ENCODE measurements at places on chromosomes 6 and 20. TPM values are rescaled to one million over a fixed set of nuclear protein-coding genes. Genes with fewer than 3 reads are reported as not detected.

The RGS19 gene
- total RNA-seq, result 43.2 TPM

- H3K27me3 ChIP-seq, result no peaks in the 10 kb centered on the region
- H3K27ac ChIP-seq, result peak overlapping the region; percentile 93
- peaks cover 49% of the 10 kb centered on the region for H3K4me1 ChIP-seq
- DNase-seq, result peak; percentile 93
- no peak overlapping the region for H3K4me3 ChIP-seq
- H3K36me3 ChIP-seq, result 0 out of 2 replicates have a peak, but pooled peaks cover 8% of the 10 kb centered on the region
Observed at GRCh38 chr6:158060455-158061360, 79.0 kb downstream of the SYNJ2 start.

GRCh38 chr20:36676701-36677421, 30.9 kb upstream of the SLA2 start:
- no peak overlapping the region for H3K27ac ChIP-seq
- no peak for DNase-seq
- no peaks in the 10 kb centered on the region for H3K36me3 ChIP-seq
- H3K4me3 ChIP-seq, result no peak overlapping the region
- no peaks in the 10 kb centered on the region for H3K27me3 ChIP-seq

GRCh38 chr20:22680031-22680740, 95.8 kb upstream of the FOXA2 start:
- 0 out of 2 replicates have a peak, but pooled peaks cover 9% of the 10 kb centered on the region for H3K4me1 ChIP-seq
- no peak overlapping the region for H3K27ac ChIP-seq
- H3K36me3 ChIP-seq, result no peaks in the 10 kb centered on the region
- DNase-seq, result peak; percentile 13
- H3K27me3 ChIP-seq, result peaks cover 13% of the 10 kb centered on the region

DNA sequence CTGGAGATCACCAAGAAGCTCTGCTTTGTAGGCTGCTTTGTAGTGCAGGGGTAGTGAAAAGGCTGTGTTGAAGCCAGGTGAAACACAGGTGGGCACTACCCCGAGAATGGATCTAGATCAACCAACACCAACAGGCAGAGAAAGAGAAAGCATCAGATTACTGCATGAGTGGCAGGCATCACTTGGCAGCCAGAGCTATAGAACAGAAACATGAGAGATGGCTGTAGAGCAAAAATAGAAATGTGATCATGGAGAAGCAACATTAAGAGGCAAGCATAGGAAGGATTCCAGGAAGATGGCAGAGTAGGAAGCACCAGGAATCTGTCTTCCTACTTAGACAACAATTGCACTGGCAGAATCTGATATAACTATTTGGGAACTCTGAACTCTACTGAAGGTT, 311.1 kb upstream of the TCF21 start:
- H3K4me1 ChIP-seq, result peaks cover 12% of the 10 kb centered on the region
- H3K27me3 ChIP-seq, result no peaks in the 10 kb centered on the region
- H3K27ac ChIP-seq, result no peak overlapping the region
- no peaks in the 10 kb centered on the region for H3K36me3 ChIP-seq

The CALHM6 gene
- not detected for total RNA-seq

GRCh38 chr6:106145144-106145543, 59.0 kb downstream of the PRDM1 start:
- H3K27me3 ChIP-seq, result no peaks in the 10 kb centered on the region
- no peak overlapping the region for H3K4me3 ChIP-seq
- H3K4me1 ChIP-seq, result peaks cover 33% of the 10 kb centered on the region
- DNase-seq, result no peak

The EBF4 gene
- total RNA-seq, result 1.8 TPM

GRCh38 chr6:84773431-84774156, 9.2 kb upstream of the TBX18 start:
- peaks cover 64% of the 10 kb centered on the region for H3K27me3 ChIP-seq
- H3K4me1 ChIP-seq, result no peaks in the 10 kb centered on the region
- H3K4me3 ChIP-seq, result no peak overlapping the region
- H3K27ac ChIP-seq, result no peak overlapping the region

The REM1 gene
- not detected for total RNA-seq

GRCh38 chr6:36227379-36228228, 31.1 kb downstream of the BRPF3 start:
- H3K27me3 ChIP-seq, result no peaks in the 10 kb centered on the region
- H3K4me1 ChIP-seq, result peaks cover 6% of the 10 kb centered on the region
- peaks cover 30% of the 10 kb centered on the region for H3K36me3 ChIP-seq
- H3K27ac ChIP-seq, result no peak overlapping the region

The SLC17A9 gene
- not detected for total RNA-seq

The GLP1R gene
- not detected for total RNA-seq

The CST2 gene
- not detected for total RNA-seq

- H3K27ac ChIP-seq, result no peak overlapping the region
- no peak for DNase-seq
Observed at GRCh38 chr6:166650824-166651807, 24.1 kb upstream of the RPS6KA2 start.

The ANKRD66 gene
- not detected for total RNA-seq

DNA sequence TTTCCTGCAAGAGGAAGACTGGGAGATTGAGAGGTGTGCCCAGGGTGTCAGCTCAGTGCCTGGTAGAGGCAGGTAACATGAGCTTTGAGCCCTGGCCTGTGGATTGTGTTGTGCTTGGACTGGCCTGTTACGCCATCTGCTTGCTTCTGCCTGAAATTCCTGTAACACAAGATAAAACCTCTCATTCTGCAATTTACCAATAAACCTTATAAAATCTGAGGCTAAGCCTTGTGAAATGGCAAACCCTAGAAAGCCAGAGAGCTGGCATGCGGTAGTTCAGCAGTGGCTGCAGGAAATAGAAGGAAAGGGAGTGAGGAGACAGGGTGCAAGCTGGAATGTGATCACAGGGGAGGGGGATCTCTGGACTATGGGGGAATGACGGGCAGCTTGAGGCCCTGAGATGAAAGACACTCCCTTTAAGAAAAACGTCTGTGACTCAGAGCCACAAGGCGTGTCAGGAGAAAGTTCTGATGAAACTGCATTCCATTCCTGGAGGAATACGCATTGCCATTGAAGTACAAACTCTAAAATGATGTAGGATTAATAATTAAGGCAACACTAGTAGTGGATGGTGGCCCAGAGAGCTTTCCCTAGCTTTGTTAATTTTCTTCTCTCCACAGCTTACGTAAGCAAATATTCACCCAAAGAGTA, 26.3 kb upstream of the TFAP2A start:
- H3K4me3 ChIP-seq, result peak overlapping the region; percentile 24
- peak overlapping the region; percentile 87 for H3K27ac ChIP-seq
- peaks cover 20% of the 10 kb centered on the region for H3K4me1 ChIP-seq
- H3K27me3 ChIP-seq, result no peaks in the 10 kb centered on the region
- peak; percentile 98 for DNase-seq
- H3K36me3 ChIP-seq, result no peaks in the 10 kb centered on the region

DNA sequence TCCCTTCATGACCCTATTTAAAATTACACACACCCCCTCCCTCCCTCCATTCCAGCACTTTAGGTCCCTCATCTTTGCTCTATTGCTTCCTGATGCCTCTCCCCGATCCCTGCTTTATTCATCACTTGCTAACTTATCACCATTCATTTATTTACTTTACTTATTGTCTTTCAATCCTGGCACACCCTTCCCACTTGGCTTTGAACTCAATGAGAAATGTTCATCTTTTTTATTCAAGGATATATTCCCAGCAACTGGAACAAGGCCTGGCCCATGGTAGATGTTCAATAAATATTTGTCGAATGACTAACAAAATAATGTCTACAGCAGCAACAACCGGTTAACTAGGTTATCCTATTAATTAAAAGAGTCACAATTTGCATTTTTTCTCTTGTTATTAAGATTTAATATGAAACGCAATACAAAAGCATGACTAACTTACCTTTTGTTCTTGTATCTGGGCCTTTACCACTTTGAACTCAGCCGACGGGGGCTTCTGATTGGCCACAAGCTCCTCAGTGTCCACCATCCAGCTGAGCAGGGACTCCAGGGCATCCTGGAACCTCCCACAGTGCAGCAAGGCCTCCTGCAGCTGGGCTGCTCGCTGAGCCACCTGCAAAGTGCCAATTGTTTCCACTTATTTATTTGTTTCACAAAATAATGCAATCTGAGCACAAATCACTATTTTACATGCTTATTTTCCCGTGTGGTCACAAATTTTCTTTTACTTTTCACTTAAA, 107.8 kb downstream of the DST start:
- H3K36me3 ChIP-seq, result peaks cover 25% of the 10 kb centered on the region
- no peak overlapping the region for H3K4me3 ChIP-seq
- peak overlapping the region; percentile 2 for H3K27ac ChIP-seq
- peak; percentile 59 for DNase-seq
- H3K4me1 ChIP-seq, result peaks cover 51% of the 10 kb centered on the region
